ENCODE measurements at places on chromosomes 7 and 10.

DNA sequence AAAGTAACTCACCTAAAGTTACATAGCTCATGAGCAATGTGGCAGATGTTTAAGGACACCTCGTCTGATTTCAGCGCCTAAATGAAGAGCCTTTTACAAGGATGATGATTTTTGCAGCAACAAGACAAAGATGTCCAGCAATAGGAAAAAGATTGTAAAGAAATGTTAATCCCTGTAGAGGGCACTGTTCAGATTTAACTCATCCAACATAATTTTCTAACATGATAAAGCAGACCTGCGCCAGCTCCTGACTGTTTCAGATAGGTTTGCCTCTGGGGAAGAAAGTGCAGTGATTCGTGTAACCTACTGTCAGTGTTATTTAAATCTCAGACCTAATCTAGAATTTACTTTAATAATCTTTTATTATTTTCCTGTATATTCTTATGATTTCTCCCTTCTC, 595.2 kb downstream of the AUTS2 start:
- peak; percentile 57 for DNase-seq

- DNase-seq, result no peak
These were observed 603.5 kb downstream of the ARL4A start for GRCh38 chr7:13290975-13291374.

DNA sequence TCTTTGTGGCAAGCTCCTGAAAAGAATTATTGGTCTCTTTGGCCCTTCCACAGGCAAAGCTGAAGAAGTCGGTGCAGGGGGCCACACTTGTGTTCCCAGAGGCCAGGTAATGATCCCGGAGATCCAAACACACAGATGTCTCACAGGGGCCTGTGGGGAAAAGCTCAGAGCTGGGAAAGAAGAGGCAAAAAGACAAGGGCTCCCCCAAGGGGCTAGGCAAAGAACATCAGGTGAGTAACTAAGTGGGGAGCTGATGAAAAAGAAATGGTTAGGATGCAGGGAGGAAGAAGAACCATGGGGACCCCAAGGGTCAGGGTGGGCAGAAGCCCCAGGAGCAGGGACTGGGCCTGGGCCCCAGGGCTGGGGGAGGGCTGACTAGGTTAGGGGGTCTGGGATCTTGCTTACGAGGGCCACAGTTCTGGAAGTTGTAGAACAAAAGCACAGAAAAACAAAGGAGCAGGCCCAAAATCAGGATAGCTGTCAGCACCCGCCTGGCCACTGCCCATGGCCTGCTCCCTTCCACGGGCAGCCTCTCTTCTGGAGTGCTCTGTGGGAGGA, 1.1 kb downstream of the KEL start:
- no peak for DNase-seq

DNA sequence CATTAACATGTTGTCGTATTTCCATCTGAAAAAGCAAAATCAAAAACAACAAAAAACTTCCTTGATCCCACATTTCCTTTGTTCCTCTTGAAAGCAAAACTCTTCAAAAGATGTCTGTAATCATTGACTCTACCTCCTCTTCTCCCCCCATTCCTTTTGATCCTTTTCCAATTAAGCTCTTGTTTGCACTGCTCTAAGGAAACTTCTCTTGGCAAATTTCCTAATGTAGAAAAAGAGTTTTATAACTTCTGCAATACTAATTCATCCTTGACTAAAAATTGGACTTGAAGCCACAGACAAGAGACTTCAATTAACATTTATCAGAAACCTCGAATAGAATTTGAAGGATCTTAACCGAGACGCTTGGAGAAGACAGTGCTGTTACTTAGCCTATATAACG, 317.1 kb upstream of the SEMA3C start:
- peak; percentile 25 for DNase-seq

DNA sequence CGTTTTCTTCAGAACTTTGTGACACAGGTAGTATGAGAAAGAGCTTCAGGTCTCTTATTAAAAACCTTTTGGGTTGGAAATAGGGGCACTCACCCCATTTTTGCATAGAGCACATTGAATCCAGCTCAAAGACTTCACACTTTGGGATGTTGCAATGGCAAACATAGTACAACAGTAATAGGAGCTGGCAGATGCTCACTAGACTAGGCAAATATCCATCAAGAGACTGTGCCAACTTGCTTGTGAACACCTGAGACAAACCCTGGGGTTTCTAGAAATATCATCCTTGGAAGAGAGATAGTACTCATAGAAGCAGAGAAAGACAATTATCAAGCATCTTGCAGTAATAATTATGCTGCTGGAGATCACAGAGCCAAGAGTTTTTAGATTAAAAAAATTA, 280.0 kb downstream of the CACNA2D1 start:
- no peak for DNase-seq
